H9 (cell line): ENCODE measurements at places on chromosomes 7 and 10.

DNA sequence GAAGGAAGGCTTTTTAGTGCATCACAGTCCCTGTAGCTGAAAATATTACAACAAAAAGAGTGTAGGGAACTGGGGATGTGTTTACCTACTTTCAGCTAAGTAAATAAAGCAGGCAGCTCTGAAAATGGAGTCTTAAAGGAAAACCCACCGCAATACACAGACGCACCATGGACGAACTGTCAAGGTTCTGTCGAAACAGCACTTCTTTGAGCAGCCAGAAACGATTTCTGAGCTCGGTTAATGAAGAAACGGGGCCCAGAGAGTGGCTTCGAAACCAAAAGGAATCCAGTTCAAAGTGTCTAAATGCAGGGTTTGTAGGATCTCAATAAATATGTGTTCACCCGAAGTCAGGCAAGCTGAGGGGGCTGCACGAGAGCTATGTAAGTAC, 275.4 kb upstream of the NEBL start:
- DNase-seq: no peak

DNA sequence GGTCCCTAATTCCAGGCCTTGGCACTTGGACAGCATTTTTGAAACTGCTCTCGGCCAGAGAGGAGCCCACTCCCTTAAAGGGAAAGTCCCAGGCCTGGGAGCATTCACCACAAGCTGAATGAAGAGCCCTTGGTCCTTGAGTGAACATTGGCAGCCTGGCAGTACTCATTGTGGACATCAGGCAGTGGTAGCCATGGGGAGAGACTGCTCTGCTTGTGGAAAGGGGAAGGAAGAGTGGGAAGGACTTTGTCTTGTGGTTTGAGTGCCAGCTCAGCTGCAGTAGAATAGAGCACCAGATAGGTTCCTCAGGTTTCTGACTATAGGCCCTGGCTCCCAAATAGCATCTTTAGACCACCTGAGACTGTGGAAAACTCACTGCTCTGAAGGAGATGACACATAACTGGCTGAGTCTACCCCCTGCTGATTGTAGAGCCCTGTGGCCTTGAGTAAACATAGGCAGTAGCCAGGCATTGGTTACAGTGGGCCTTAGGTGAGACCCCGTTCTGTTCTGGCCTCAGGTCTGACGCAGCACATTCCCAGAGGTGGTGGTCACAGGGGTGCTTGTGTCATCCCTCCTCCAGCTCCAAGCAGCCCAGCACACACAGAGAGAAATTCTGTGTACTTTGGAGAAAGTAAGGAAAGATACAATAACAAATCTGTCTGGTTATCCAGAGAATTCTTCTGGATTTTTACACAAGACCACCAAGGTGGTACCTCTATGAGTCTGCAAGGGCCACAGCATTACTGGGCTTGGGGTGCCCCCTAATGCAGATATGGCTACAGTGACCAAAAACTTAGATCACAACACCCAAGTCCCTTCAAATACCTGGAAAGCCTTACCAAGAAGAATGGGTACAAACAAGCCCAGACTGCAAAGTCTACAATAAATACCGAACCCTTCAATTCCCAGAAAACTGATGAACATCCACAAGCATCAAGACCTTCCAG, 153.8 kb downstream of the GNAI1 start:
- peak; percentile 29 for DNase-seq

DNA sequence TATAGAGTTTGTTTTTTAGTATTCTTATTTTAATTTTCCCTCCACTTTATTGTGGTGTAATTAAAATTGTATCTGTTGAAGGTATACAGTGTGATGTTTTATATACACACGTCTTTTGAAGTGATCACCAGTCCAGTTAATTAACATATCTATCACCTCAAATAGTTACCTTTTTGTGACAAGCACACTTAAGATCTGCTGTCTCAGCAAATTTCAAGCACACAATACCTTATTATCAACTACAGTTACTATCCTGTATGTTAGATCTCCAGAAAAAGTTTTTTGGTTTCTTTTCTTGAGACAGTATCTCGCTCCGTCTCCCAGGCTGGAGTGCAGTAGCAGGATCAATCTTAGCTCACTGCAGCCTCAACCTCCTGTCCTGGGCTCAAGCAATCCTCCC, 8.7 kb downstream of the WIPI2 start:
- no peak for DNase-seq

- no peak for DNase-seq
Measured at GRCh38 chr7:95421847-95422444, 12.9 kb downstream of the PON2 start.

DNA sequence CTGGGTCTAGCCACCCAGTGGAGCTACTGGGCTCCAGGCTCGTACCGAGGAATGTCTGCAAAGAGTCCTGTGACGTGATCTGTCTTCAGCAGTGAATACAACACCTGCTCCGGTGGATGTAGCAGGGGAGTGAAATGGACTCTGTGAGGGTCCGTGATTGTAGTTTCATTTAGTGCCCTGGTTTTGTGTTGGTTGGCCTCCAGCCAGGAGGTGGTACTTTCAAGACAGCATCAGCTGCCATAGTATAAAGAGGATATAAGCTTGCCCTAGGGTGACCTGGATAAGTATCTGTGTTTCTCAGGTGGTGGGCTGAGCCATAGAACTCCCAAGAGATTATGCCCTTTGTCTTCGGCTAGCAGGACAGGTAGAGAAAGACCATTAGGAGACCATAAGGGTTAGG, 24.6 kb upstream of the WNT2 start:
- DNase-seq: no peak

- no peak for DNase-seq
Measured at GRCh38 chr10:11141571-11142091, 124.0 kb downstream of the CELF2 start.

- no peak for DNase-seq
Measured at GRCh38 chr7:119232091-119232490, 1007.6 kb downstream of the ANKRD7 start.

- peak; percentile 54 for DNase-seq
Measured at GRCh38 chr10:99540657-99541531, 8.2 kb downstream of the NKX2-3 start.

DNA sequence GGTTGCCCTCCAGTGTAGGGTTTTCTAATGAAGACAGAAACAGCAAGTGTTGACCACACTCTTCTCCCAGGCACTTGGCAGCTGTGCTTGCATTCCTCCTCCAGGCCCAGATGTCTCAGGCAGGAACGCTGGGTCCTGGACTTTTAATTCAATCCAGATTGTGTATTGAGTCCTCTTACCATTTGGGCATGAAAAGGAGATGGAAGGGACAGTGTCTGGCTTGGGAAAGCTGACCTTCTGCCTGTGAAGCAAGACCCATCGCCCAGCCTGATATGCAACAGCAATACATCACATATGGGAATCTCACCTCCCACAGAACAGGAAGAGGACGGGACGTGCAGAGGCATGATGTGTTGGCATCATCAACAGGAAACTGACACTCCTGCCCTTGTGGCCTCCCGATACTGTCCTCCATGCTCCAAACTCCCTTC, 174.4 kb upstream of the LYZL2 start:
- DNase-seq: no peak

DNA sequence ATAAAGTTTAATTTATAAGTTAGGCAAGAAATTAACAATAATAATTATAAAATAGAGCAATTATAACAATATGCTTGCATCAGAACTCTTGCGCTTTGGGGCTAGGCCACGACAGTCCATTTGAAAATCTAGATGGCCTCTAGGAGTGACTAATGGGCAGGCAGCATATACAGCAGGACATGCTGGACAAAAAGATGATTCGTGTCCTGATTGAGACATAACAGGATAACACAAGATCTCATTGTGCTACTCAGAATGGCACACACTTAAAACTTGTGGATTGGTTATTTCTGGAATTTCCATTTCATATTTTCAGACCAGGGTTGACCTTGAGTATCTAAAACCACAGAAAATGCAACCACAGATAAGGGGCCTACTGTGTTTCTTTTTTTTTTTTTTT, 27.5 kb downstream of the CTNNA3 start:
- DNase-seq: no peak

DNA sequence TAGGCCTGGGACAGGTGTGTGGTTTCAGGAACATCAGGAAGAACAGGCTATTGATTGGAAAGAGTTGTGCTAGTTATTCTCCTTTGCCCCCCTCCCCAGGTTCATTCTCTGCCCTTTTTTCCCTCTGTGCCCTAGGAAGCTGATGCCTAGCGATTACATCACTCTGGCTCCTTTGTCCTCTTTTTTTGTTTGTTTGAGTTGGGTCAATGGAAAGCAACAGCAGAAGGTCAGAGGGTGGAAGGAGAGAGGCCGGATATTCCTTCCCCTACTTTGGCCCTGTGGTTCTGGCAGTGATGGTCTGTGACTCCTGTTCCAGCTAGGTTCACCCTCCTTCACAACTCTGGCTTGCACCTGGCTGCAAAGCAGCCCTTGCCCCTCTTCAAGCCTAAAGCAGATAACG, 18.9 kb downstream of the LOXL4 start:
- DNase-seq: no peak

DNA sequence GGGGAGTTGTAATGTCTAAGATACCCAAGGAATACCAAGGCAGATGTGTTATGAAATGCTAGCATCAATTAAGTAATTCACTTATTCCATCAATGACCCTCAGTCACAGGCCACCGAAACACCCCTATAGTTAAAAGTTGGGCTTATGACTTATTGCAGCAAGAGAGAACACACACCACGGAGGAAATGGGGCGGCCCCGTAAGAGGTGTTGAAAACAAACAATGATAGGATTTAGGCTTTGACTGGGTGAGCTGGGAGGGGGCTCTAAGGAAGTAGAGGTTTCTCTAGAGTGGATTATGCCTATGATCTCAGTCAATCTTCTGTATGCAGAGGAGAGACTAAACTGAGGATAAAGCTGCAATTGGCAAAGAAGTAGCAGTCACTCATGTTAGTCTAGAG, 45.4 kb upstream of the PRKCQ start:
- no peak for DNase-seq

- DNase-seq: no peak
Measured at GRCh38 chr7:100437150-100438100, 1.1 kb upstream of the PPP1R35 start.

- DNase-seq: peak; percentile 39
Measured at GRCh38 chr10:131743190-131744151, 157.3 kb upstream of the PPP2R2D start.

- DNase-seq: no peak
Measured at GRCh38 chr10:129709627-129710509, 242.8 kb downstream of the MGMT start.

GRCh38 chr7:2632733-2633537, 1.1 kb downstream of the TTYH3 start:
- no peak for DNase-seq
